ENCODE measurements at places on chromosomes 11 and 22. TPM values are rescaled to one million over a fixed set of nuclear protein-coding genes. Genes with fewer than 3 reads are reported as not detected.

The HEPN1 gene
- total RNA-seq = not detected

The GAB4 gene
- not detected for total RNA-seq

DNA sequence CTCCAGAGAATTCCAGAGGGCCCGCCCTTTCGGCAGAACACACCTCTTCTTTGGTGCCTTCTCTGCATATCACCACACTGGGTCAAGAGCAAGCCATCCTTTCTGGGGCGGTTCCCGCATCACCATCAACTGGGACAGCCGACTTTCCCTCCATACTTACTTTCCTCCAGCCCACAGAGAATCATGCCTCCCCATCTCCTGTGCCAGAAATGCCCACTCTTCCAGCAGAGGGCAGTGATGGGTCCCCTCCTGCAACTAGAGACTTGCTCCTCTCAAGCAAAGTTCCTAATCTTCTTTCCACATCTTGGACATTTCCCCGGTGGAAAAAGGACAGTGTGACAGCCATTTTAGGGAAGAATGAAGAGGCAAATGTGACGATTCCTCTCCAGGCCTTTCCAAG lies 157.7 kb downstream of the C11orf91 start:
- peak; percentile 65 for DNase-seq

DNA sequence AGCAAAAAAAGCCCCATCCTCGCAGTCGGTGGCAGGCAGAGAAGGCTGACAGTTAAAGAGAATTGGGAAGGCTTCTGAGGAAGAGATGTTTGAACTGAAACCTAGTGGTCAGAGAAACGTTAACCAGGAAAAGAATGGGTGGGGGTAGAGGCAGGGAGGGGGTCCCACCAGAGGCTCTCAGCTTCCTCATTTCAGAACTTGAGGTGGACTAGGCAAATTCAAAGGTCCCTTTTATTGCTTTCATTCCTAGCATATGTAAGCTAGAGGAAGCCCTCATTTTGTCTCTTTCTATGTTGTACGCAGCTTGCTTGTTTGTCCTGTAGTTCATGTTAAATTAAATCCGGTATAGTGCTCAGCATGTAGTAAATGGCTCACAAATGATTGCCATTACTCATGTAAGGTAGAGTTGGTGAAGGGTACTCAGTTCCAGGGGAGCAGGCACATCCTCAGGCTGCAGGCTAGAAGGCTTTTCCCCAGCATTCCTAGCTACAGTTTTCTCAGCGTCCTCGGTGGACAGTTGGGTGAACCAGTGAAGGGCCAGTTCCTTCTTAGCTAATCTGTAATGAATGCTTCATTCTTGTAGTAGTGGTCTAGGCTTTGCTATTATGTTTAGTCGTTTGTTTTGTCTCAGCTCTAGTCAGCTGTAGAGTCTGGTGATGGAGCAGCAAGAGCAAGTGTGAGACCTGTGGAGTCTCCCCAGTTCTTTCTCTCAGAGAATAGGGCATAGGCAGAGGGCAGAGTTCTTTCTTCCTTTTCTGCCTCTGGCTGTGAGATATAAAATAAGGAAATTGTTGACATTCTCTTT lies 58.6 kb downstream of the UVRAG start:
- no peak for DNase-seq
